ENCODE measurements at places on chromosomes 7 and 10.

DNA sequence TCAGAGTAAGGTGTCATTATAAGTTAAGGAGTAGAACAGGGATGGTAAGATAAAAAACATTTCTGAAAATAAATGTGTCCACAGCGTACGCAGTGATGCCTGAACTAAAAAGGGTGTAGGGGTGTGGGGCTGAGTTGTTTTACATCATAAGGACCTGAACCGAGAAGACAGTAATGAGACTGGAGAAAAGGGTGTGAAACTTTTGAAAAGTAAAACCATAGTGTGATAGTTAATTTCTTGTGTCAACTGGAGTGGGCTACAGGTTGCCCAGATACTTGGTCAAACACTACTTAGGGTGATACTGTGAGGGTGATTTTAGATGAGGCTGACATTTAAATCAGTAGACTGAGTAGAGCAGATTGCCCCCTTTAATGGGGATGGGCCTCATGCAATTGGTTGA is 169.0 kb upstream of the PRPS1L1 start:
- no peak for DNase-seq

GRCh38 chr10:101273330-101273729 is 44.1 kb upstream of the LBX1 start:
- no peak for DNase-seq

DNA sequence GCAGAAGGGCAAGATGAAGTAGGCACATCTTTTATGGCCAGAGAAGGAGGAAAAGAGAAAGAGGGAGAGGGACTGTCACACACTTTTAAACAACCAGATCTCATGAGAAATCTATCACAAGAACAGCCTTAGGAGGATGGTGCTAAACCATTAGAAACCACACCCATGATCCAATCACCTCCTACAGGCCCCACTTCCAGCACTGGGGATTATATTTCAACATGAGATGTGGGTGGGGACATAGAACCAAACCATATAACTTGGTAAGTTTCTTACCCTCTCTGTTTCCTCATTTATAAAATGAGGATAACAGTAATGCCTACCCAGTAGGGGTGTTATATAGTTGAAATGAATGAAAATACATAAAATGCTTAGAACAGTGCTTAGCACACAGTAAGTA is 66.0 kb downstream of the CHCHD3 start:
- no peak for DNase-seq

- no peak for DNase-seq
Measured at GRCh38 chr10:28769091-28769604, 91.8 kb downstream of the BAMBI start.

DNA sequence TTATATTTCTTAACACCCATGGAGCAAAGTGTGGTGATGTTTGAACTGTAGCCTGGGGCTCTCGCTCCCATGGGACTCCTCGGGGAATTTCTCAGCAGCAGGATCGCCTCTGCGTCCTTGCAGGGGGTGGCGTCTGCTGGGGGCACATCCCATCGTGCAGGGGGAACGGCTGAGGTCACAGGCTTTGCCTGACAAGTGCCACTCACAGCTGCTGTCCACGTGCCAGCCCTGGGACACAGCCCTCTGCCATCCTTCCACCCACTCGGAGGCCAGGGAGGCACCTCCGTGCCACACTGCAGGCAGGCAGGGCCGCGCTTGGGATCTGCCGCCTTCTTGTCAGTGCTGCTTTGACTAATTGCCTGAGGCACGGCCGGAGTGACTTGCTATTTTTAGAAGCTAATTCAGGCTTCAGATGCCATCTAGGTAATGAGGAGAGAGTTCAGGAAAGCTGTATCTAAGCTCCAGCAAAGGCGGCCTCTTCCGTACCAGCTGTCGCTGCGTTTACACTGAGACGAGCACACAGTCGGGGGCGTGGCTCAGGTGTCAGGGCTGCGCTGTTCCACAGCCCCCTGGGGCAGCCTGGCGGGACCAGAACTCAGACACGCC is 45.7 kb downstream of the PITRM1 start:
- DNase-seq: no peak

DNA sequence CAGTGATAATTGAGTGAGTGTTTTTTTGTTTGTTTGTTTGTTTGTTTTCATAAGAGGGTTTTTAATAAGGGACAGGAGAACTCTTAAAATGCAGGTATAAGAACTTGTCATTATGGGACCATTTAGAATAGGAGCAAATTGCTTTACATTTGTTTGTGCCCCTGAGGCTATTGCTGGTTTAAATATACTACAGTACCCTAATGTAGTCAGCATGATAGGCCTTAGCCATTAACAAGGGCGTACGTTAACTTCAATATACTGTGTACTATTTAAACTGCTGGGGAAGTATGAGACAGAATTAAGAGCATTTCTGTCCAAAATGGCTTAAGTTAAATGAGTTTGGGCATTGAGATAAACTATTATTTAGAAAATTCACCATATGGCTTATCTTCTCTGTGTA is 26.2 kb downstream of the PRKAR2B start:
- no peak for DNase-seq

- DNase-seq: no peak
Measured at GRCh38 chr7:99597762-99598501, at the start of gene TMEM225B. TMEM225B (plus strand) TSS chr7:99598267; CDS start chr7:99604389, 6,122 bp downstream.

GRCh38 chr7:28373990-28374389 is 38.3 kb upstream of the CREB5 start:
- no peak for DNase-seq

- DNase-seq: peak; percentile 40
Measured at GRCh38 chr10:77899080-77899477, 27.5 kb downstream of the DLG5 start.

- peak; percentile 76 for DNase-seq
Measured at GRCh38 chr7:21338728-21339164, 89.1 kb upstream of the SP4 start.

- DNase-seq: no peak
Measured at GRCh38 chr10:70845816-70846215, 30.1 kb downstream of the SGPL1 start.

- DNase-seq: no peak
Measured at GRCh38 chr10:4151466-4151865, 366.5 kb upstream of the KLF6 start.

DNA sequence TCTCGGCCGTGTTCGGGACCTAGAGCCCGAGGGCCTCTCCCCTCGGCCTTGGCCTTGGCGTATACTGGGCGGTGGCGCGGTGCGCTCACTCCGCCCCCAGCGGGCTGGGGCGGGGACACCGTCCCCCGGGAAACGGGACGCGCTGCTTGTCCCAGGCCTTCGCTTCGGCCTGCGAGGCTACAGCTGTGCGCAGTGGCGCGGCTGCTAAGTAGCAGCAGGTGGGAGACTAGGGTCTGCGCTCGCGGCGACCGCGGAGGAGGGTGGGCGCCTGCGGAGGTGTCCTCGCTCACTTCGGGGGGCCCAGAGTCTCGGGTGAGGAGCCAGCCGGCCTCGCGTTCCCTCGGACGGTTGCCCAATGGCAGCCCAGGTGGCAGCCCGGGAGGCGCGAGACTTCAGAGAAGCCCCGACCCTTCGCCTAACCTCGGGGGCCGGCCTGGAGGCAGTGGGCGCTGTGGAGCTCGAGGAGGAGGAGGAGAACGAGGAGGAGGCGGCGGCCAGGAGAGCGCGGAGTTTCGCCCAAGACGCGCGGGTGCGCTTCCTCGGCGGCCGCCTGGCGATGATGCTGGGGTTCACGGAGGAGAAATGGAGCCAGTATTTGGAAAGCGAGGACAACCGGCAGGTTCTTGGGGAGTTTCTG is at the start of gene DNAH11:
Gene DNAH11 (plus strand): TSS at position 149 of the 637 bp plus-strand sequence. CDS start 207 bp downstream, at position 356.
- DNase-seq: no peak

DNA sequence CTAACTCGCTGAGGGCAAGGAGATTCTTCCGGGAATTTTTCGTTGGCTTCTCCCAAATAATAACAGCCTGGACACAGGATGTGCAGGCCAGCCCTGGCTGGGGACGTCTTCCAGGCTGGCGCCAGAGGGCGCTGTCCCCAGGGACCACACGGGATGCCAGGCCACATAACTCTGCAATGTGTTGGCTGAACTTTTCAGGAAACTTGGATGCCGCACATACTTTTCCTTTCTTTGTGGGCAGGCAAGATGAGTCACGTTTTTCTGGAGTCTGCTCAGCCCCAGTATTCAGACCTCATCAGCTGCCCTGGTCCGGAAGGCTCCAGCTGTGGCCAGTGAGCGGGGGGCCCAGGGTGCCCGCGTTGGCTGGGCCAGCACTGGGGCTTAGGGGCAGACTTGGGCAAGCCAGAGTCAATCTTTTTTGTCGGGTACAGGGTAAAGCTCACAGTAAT is 122.7 kb downstream of the PRKAG2 start:
- DNase-seq: peak; percentile 57

DNA sequence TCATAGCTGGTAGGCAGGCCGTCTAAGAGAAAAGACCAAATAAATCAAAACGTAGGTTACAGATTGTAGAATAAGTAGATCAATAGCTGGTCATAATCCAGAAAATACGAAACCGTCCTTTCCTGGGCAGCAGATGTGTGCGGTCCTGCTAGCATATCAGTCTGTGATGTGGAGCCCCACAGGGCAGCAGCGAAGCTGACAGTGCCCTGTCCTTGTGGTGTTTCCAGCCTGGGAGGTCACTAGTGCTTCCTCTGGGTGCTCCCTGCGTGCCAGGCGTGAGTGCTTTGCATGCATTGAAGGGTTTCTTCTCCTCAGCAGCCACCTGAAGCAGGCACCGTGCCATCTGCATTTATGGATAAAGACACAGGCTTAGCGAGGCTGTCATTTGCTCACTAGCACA is 41.7 kb downstream of the IL15RA start:
- DNase-seq: no peak

- no peak for DNase-seq
Measured at GRCh38 chr7:149353739-149354504, 91.9 kb downstream of the ZNF783 start.

DNA sequence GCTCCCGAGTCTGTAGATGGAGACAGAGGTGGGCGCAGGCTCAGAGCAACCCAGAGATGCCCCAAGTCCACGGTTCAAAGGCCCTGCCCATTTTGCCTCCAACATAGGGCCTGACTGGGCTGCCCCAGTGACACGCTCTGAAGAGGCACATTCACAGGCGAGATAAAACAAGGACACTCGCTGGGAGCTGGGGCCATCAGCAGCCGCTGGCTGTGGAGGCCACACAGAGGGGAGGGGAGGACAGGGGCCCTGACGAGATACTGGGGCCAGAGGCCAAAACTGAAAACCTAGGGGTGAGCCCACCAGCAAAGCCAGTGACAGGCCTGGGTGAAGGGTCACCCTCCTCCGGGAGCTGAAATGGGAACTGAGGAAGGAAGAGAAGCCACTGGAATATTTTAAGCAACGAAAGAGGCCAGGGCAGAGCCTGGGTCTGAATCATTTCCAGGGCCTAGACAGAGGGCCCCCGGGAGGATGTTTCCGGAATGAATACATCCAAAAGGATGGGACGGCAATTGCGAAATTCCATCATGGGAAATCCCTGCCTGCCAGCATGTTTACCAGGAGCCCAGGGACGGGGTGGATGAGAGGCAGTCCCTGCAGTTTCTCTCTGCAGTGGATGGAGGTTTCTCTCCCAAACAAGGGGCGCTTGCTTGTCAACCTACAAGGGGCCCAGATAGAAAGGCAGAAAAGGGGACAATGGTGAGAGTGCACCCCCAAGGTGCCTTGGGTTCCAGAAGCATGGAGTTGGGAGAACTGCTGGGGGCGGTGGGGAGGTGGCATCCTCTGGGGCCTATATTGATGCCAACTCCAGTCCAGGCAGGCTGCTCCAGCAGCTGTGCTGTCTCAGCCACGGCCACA is 29.0 kb upstream of the HSPA12A start:
- no peak for DNase-seq

GRCh38 chr10:95401704-95402469 is 111.1 kb upstream of the PDLIM1 start:
- no peak for DNase-seq

GRCh38 chr7:137664846-137665245 is 181.9 kb downstream of the DGKI start:
- no peak for DNase-seq

GRCh38 chr10:62348029-62348428 is 26.1 kb upstream of the ZNF365 start:
- no peak for DNase-seq

- peak; percentile 41 for DNase-seq
Measured at GRCh38 chr10:4981722-4982471, 18.7 kb downstream of the AKR1C1 start.

DNA sequence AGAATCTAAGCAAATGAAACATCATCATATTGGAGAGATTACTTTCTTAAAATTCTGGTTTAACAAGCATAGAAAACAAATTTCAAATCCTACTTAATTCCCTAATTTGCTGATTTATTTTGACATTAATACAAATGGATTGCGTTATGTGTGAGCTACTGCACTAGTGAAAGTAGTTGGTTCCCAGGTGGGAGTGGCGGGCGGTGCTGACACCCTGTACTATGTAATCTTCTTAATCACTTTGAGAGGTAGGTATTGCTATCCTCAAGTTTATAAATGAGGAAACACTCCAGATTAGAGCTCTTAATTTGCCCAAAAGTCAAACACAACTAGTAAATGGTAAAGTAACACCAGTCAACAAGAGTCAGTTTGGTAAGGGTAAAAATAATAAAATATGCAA is 131.1 kb downstream of the ELAPOR2 start:
- DNase-seq: no peak

- peak; percentile 68 for DNase-seq
Measured at GRCh38 chr10:110893559-110894179, 21.9 kb downstream of the PDCD4 start.

- no peak for DNase-seq
Measured at GRCh38 chr7:6433784-6434615, 13.8 kb downstream of the DAGLB start.

DNA sequence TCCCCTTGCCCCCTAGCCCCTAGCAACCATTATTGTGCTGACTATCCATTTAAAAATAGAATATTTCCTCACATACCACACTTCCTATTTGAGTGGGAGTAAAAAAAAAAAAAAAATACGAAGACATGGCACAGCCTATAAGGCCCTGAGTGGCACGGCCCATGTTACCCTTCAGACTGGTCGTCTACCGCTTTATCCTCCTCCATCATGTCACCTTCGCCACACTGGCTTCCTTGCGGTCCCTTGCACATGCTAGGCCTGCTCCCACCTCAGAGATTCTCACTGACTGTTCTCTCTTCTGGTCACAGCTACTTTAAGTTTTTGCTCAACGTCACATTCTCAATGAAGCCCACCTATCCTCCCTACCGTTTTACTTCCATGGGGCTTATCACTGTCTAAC is 130.3 kb downstream of the ATE1 start:
- peak; percentile 12 for DNase-seq

- DNase-seq: peak; percentile 27
Measured at GRCh38 chr10:77756319-77757232, 119.0 kb upstream of the KCNMA1 start.

DNA sequence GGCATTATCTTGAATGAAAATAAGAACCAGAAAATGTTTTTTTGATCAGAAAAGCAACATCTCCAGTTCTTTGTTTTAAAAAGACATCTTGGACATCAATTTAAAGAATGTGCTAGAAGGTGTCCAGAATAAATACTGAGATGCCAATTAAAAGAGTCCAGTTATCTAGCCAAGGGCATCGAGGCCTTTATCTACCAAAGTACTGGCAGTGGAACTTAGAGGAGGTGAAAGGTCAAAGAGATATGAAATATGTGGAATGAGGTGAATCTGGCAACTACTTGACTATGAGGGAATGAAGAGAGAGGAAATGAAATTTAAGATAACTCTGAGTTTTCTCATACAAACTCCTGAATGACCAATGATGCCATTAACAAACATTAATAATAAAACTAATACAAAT is 154.3 kb upstream of the GNAI1 start:
- DNase-seq: no peak

- no peak for DNase-seq
Measured at GRCh38 chr7:295155-296154, 5.5 kb downstream of the FOXL3 start.

GRCh38 chr10:92629945-92630344 is 37.0 kb downstream of the KIF11 start:
- no peak for DNase-seq

Data from KBM-7 (cell line).